ENCODE measurements at places on chromosomes 5 and 9.

DNA sequence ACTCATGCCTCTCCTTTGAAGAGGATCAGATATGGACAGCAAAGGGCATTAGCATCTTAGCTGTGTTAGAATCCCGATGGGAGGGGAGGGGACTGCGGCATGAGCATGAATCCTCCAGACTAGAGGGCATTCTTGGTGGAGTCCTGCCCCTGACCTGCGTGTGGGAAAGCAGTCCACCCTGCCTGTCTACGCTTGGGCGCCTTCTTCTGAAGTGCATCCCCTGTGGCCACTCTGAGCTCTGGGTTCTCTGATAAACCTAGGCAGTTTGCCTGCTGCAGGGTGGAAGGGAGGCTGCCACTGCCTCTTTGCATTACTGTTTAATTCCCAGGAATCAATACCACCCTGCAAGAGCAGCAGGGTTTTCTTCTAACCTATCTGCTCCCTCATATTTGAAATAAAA is 169.3 kb downstream of the INSYN2B start:
- DNase-seq, result no peak

DNA sequence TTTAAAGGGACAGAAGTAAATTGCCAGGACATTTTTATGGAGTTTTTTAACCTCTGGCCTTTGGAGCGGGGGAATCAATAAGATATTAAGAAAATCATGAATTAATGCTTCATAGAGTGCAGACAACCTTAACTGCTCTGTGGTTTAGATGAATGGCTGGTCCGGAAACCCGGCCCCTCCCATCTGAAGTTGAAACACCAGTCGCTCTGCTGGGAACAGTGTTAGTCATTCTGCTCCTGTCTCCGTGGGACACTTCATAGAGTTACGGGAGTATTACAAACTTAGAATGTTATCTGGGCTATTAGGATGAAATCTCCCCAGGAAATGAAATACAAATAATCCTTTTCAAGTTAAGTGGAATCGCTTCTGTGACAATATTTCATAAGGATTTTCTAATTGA is 110.1 kb upstream of the IRX2 start:
- DNase-seq, result no peak

GRCh38 chr5:135353952-135354721 is 44.9 kb downstream of the MACROH2A1 start:
- DNase-seq, result no peak

DNA sequence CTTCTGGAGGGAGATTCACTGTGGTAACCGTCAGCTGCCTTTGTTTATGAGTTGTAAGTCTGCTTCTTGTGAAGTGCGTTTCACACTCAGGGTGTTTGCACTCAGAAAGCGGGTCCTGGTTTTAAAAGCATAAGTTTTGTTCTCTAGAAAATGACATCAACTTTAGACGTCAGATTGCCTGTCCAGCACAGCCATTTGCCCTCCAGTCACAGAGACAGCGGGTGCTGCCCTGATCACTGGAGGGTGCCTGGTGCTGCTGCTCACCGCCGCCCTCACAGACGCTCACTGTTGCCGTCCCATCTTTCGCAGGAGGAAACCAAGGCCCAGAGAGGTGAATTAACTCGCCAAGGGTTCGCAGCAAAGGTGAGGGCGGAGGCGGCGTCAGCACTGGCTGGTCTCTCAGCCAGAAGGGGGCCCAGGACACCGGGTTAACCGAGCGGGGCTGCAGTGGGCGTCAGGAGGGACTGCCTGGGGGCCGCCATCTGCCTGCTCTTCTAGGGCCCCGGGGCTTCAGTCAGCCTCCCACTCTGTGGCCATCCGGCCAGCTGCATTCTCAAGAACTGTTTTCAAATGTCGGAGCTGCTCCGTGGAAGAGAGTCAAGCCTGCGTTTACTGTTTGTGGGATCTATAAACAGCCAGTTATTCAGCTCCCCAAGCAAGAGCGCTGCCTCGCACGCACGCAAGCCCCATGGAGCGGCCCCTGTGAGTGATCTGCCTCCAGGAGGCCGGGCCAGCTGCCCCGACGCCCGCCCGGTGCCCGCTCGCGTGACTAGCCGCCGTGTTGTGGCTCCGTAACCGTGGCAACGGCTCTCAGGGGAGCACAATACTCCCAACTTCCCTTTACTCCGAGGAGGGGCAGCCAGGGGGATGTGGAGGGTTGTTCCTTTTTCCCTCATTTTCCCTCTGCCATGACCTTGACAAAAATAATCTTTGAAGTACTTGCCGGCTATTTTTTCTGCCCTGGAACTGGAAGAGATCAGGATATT is 43.4 kb upstream of the EXOC3 start:
- DNase-seq, result peak; percentile 91

DNA sequence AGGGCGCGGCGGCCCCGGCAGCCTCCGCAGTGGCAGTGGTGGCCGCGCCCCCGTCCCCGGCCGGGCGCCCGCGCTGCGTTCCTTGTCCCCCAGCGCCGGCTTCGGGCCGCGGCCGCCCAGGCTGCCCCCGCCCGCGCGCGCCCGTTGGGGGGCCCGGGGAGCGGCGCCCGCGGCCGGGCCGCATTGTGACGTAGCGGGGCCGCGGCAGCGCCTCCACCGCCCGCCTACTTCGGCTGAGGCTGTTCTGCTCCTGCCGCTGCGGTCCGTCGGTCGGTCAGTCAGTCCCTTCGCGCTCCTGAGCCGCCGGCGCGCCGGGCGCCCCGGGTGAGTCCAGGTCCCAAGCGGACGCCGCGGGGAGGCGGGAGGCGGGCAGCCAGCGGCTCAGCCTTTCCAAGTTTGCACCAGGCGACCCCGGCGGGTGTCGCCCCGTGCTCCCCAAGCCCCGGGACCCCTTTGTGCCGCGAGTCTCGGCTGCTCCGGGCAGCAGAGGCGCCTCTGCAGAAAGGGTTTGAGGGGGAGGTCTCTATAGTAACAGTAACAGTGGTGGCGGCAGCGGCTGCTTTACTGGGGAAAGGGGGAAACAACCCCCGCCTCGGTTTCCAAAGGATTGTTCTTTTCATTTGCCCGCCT is at the start of gene SNCAIP:
SNCAIP (plus strand) TSS at position 277 of the 630 bp plus-strand sequence. CDS start 78,898 bp downstream, outside the sequence.
- DNase-seq, result peak; percentile 50

GRCh38 chr9:105911104-105911911 is 217.0 kb downstream of the TMEM38B start:
- no peak for DNase-seq

GRCh38 chr9:116390303-116391228 is 237.0 kb downstream of the PAPPA start:
- DNase-seq, result no peak

GRCh38 chr5:62695274-62695673 is 116.7 kb downstream of the LRRC70 start:
- DNase-seq, result no peak

DNA sequence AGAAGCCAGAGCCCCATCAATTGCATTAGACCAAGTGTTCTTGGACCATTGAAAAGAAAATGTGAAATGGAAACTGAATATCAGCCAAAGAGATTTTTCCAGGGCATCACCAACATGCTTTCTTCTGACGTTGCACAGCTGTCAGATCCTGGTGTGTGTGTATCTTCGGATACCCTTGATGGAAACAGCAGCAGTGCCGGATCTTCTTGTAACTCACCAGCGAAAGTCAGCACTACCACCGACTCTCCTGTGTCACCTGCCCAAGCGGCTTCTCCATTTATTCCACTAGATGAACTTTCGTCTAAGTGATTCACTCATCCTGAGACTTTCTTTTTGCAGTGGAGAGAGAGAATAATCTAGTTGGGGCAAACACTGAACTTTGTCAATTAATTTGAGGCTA is 75.7 kb downstream of the PIP5K1B start:
- no peak for DNase-seq

DNA sequence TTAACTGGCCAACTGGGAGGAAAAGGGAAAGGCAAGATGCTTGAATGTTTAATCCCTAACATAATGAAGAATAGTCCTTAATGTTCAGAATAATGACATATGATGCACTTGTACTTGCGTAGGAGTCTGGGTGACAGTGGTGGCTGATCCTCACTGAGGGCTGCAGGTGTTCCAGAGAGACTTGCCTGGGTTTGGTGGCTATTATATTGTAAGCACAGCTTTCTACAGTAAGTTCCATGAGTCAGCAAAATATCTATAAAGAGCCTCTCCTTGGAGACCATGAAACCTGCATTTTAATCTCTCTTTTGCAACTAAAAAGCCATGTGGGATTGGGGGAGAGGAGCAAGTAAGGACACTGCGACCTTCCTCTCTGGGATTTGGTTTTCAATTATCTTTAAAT is 1.9 kb upstream of the NPR2 start:
- no peak for DNase-seq

- peak; percentile 4 for DNase-seq
Measured at GRCh38 chr9:76351006-76351405, 43.2 kb downstream of the RFK start.

- DNase-seq, result no peak
Measured at GRCh38 chr5:33229216-33229615, 211.5 kb upstream of the TARS1 start.

DNA sequence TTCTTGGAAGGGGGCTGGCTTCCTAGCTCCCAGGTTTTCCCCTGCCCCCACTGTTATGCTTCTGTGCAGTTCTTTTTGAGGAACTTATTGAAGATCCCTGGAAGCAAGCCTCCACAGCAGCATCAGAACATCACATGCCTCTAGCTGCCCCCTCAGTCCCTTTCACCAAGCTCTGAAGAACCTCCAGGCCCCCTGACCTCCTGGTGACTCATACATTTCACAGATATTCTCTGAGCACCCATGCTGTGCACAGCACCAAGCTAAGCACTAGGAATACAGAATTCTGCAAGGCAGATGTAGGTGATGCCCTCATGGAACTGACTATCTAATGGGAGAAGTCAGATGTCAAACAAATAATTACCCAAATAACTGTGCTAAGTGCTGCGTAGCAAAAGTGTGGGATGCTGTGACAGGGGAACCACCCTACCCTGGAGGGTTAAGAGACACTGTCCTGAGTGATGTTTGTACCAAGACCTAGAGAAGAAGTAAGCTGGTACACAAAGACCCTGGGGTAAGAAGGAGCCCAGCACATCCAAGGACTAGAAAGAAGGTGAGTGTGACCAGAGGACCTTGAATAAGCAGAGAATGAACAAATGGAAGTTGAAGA is 213.7 kb upstream of the NR4A3 start:
- DNase-seq, result no peak

- no peak for DNase-seq
Measured at GRCh38 chr5:74492230-74492629, 148.3 kb downstream of the ENC1 start.

GRCh38 chr5:68657055-68657961 is 436.5 kb upstream of the SLC30A5 start:
- DNase-seq, result no peak

- peak; percentile 46 for DNase-seq
Measured at GRCh38 chr5:159208514-159209437, 577 bp downstream of the RNF145 start.

GRCh38 chr9:136762915-136763648 is 1.2 kb downstream of the LCN15 start:
- no peak for DNase-seq

GRCh38 chr9:114256827-114257328 is 66.0 kb upstream of the ORM1 start:
- DNase-seq, result no peak

DNA sequence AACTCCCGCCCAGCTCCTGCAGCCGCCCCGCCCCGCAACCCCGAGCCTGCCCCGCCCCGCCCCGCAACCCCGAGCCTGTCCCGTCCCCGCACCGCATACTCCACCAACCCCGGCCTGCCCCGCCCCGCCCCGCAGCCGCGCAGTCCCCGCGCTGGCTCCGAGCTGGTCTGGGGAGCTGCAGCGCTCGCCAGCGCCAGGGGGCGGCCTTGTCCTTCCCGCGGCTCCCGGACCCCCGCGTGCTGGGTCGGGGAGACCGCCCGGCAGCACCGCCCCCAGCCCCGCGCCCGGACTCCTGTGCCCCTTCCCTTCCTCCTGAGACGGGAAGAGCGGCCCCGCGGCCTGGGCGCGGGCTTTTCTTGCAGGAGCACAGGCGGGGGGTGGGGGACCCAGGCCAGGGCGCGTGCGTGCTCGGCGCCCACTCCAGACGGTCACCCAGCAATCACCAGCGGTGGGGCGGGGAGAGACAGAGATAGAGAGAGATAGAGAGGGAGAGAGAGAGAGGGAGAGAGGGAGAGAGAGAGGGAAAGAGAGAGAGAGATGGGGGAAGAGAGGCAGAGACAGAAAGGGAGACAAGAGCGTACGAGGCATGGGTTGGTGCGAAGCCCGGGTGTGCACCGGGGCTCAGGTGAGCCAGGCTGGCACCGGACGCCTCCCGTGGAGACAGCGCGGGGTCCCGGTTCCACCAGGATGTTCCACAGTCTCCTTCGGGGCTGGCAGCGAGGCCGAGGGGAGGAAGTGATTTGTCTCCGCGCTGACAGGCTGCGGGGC is 14.7 kb upstream of the TMEM250 start:
- DNase-seq, result no peak

DNA sequence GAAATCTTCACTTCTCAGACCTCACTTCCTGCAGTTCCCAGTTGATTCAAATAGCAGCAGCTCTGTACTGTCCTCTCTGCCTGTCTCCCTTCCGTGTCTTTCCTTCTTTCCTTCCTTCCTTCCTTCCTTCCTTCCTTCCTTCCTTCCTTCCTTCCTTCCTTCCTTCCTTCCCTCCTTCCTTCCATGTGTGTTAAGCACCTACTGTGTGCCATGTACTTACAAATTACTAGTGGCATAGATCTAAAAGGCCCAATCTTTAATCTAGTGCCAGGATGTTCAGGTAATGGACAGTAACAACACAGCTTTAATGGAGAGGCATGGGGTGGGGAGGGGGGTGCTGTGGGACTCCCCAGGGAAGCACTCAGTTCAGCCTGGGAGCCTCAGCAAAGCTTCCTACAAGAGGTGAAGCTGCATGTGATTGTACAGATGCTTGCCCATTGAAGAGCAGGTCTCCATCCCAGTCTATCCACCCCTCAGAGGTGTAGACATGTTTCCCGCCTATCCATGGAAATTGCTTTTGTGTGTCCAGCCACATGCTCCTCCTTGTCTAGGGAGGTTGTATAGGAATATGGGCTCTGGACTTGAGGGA is 106.0 kb downstream of the RGS3 start:
- no peak for DNase-seq

DNA sequence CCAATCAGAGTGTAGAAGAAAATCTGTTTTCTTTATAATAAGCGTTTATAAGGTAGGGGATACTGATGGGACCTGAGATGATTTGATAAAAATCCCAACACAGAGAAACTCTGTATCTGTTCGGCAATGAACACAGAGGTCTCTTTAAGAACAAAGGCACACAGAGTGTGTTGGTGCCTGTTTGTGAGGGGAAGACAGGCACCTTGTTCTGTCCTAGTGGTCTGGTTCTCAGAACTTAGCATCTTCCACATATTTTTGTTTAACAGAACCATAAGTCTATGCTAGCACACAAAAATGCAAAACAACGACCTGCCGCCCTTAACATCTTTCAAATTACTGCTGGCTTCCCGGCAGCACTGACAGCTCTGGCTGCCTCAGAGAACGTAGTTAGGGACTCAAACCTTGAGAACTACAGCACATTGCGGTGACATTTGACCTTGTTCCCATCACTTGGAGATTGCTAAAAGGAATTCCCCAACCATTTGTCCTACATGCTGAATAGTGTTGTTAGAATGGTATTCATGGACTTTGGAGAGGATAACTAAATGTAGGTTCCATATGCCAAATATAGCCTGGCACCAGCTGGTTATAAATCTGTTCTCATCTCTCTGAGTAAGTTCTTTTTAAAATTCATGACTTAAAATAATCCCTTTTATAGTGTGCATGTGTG is 871.7 kb upstream of the TYRP1 start:
- no peak for DNase-seq

All from GM06990 (cell line).